ENCODE measurements at places on chromosomes 6 and 20. TPM values are rescaled to one million over a fixed set of nuclear protein-coding genes. Genes with fewer than 3 reads are reported as not detected.

DNA sequence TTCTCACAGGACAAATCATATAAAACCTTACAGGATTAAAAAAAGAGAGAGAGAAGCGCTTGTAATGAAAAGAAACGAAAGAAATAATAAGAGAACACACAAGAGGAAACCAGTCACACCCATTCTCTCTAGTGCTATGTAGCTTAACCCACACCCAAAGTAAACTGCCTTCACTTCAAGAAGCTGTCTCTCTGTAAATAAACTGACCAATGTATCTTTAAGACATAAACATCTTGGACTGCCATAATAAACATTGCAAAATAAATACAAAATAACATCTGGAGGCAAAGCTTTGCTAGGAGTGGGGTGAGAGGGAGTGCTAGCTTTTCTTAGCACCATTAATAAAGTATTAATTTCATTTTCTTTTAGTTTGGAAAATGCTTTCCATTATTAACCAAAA is 61.6 kb upstream of the RNF146 start:
- no peak for DNase-seq
- no peak overlapping the region for H3K27ac ChIP-seq
- H3K4me1 ChIP-seq, result no peaks in the 10 kb centered on the region
- no peaks in the 10 kb centered on the region for H3K27me3 ChIP-seq

- no peaks in the 10 kb centered on the region for H3K36me3 ChIP-seq
- no peaks in the 10 kb centered on the region for H3K4me1 ChIP-seq
- DNase-seq, result no peak
- H3K27ac ChIP-seq, result no peak overlapping the region
Observed at GRCh38 chr6:146741609-146742008, 142.8 kb downstream of the ADGB start.

- peaks cover 4% of the 10 kb centered on the region for H3K36me3 ChIP-seq
- no peak overlapping the region for H3K27ac ChIP-seq
- no peaks in the 10 kb centered on the region for H3K27me3 ChIP-seq
- no peak overlapping the region for H3K4me3 ChIP-seq
- no peaks in the 10 kb centered on the region for H3K4me1 ChIP-seq
- no peak for DNase-seq
Observed at GRCh38 chr6:54100411-54101006, 10.7 kb upstream of the MLIP start.

DNA sequence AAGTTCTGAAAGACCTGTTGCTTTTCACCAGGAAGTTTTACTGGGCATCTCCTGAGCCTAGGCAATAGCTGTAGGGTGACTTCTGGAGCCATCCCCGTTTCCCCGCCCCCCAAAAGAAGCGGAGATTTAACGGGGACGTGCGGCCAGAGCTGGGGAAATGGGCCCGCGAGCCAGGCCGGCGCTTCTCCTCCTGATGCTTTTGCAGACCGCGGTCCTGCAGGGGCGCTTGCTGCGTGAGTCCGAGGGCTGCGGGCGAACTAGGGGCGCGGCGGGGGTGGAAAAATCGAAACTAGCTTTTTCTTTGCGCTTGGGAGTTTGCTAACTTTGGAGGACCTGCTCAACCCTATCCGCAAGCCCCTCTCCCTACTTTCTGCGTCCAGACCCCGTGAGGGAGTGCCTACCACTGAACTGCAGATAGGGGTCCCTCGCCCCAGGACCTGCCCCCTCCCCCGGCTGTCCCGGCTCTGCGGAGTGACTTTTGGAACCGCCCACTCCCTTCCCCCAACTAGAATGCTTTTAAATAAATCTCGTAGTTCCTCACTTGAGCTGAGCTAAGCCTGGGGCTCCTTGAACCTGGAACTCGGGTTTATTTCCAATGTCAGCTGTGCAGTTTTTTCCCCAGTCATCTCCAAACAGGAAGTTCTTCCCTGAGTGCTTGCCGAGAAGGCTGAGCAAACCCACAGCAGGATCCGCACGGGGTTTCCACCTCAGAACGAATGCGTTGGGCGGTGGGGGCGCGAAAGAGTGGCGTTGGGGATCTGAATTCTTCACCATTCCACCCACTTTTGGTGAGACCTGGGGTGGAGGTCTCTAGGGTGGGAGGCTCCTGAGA is at the start of gene HFE:
Gene HFE (plus strand): TSS at position 146 of the 832 bp plus-strand sequence. CDS start 12 bp downstream, at position 158.
- peak within 1 kb of the TSS; percentile 93 for H3K27ac ChIP-seq
- no peaks in the 10 kb centered on the region for H3K36me3 ChIP-seq
- peak within 1 kb of the TSS; percentile 76 for H3K4me3 ChIP-seq
- H3K27me3 ChIP-seq, result no peaks in the 10 kb centered on the region
- peaks cover 25% of the 10 kb centered on the region for H3K4me1 ChIP-seq
- DNase-seq, result no peak

FAM229B gene
- total RNA-seq, result 16.1 TPM

APOBEC2 gene
- total RNA-seq, result not detected

SYCP2L gene
- 2.9 TPM for total RNA-seq

All from esophagus muscularis mucosa (tissue), 4 donors.